Fibroblast of skin of right biceps (primary cell): ENCODE measurements at places on chromosomes 16 and 17.

DNA sequence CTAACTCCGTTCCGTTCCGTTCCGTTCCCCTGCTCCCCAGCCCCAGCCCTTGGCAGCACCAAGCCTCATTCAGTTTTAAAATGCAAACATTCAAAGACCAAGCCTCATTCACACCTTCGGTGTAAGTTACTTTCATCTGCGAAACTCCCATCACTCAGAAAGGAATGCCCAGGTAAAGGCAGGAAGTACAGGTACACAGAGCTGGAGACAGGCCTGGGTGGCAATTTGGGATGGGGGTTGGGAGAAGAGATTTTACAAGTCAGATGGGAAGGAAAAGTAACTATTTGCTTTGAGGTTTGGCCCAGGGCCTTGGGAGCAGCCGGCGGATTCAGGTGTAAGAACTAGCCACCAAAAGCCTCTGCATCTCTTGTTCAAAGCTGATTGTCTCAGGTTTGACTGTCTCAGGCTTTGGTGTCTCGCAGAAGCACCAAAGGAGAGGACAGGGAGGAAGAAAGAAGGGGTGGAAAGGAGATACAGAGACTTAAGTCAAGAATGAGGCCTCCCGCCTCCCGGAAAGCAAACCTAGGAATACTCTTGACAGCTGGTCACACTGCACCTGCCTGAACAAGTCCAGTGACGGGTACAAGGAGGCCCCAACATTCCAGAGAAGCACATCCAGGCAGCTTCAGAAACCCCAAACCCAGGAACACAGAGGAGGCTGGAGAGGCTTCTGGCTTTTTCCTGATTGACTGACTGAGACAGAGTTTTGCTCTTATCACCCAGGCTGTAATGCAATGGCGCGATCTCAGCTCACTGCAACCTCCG is 54.7 kb downstream of the NXN start:
- no peak for DNase-seq

GRCh38 chr16:58960484-58960883 is 226.4 kb upstream of the GOT2 start:
- no peak for DNase-seq

GRCh38 chr17:29744121-29744520 is 121.4 kb upstream of the CORO6 start:
- DNase-seq = no peak

DNA sequence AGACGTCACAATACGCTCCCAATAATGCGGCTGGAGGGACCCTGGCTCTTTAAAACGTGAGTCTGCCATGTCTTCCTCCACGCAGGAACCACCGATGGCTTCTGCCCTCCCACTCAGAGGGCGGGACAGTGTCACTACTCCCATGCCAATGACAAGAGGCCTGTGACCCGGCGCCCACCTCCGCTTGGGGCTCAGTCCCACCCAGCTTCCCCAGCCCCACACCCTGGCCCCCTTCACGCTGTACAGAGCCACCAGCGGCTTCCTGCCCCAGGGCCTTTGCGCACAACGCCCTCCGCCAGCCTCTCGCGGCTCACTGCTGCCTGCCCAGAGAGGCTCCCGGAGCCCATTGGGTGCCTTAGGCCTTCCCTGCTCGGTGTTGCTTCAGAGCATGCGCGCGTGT is 29.5 kb upstream of the ZNF469 start:
- no peak for DNase-seq

DNA sequence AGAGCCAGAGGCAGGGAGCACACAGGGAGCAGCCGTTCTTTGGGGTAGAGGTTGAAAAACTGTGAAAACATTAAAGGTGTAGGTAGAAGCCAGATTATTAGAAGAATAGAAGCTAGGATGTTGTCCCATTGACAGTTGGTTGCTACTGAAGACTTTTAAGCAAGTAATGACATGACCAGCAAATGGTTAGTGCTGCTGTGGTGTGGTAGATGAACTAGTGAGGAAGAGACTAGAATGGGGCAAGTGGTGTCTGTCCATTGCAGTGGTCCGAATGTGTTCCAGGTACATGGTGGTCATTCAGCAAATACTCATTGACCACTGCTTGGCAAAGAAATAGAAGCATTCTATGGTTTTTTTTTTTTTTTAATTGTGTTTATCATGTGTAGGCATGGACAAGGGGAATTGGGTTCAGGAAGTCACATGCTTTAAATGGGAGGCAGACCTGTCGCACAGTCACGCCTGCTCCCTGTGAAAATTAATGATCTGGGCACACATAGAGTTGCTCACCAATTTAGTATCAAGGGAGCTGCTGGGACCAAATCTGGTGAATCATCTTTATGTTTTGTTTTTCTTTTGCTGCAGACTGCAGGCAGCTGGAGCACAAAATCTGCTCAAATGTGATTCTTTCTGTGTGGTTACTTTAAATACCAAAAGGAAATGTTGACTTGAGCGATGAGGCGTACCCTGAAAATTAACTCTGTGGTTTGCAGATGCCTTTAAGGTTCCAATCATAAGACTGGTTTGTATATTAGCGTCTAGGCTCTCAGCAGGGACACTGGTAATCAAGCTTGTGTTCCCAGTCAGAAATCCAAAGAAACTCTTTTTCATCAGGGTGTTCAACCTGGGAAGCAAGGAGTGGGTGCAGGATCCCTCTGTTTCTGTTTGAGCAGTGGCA is 30.7 kb downstream of the YPEL2 start:
- DNase-seq = peak; percentile 97

DNA sequence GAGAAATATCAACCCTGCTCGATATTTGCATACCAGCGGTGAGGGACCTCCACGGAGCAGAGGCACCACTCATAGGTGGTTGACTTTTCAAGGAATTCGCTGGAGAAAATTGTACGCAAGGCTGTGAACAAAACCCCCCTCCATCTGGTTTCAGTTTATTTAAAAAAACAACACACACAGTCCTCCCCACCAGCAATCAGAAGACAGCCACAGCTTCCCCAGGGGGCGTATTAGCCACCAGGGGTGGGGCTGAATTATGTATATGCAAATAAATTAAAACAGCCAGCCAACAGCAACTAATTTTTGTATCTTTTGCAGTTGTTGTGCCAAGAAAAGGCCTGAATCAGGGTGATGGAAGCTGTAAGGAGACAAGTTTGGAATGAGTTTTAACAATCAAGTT is 5.9 kb upstream of the HSD11B2 start:
- DNase-seq = peak; percentile 83

DNA sequence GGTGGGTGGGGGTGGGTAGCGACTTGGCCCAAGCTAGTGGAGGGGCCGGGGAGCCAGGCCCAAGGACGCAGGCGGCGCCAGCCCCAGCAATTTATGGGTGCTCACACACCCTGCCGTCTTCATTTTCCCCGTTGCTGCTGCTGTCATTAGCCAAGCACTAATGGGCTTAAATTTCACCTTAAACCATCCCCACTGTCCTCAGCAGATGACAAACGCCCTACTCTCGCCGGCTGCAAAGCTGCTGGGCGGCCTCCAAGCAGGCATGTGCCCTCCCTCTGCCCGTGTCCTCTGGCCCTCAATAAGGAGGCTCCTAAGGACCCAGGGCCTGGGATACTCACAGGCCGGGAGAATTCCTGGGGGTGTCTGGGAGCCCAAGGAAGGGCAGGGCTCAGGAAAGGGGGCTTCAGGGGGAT is 66.1 kb downstream of the SREBF1 start:
- DNase-seq = no peak

DNA sequence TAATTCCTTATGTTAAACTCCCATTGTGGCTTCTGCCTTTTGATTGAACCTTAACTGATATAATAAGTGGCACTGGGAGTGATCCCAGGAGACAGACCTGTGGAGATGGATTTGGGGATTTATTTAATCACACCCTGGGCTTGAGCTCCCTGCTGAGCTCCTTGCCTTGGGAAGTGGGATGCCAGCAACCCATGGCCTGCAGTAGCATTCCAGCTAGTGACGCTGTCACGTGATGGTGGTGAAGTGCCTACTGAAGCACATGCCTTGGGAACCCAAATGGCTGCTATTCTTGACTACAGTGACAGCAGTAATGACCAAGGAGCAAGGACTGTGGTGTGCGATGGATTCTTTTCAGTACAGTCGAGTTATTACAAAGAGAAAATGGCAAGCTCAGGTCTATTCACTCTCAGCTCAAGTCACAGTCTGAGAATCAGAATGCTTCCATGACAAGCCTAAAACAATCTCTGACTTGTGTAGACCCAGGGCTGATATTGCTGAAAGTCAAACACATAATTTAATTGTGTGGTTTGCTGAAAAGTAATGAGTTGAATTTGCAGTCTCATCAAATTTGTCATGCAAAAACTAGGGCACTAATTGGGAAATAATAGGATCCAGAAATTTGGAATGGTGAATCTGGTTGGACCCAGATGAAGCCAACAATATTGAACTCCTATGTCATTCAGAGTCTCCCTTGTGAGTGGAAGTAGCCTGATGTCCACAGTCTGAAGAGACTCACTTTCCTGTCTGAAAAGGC is 47.1 kb downstream of the BCL7C start:
- DNase-seq = no peak

GRCh38 chr16:21167360-21167759 is 8.9 kb downstream of the LDAF1 start:
- DNase-seq = peak; percentile 89

DNA sequence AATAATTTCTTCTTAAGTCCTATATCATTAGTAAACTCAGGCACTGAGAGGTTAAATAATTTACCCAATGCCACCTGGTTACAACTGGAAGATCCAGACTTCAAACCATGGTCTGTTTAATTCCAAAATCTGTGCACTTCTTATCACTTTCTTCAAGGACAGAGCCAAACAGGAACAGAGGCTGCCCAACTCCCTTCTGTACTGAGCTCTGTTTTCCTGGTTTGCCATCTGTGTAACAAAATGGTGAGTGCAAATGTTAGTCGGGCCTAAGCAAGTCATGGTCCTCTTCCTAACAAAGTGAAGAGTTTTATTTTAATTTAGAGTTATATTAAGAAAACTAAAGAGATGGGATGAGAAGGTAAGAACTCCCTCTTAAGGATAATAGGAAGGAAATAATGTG is 80.6 kb upstream of the CCL2 start:
- DNase-seq = no peak

DNA sequence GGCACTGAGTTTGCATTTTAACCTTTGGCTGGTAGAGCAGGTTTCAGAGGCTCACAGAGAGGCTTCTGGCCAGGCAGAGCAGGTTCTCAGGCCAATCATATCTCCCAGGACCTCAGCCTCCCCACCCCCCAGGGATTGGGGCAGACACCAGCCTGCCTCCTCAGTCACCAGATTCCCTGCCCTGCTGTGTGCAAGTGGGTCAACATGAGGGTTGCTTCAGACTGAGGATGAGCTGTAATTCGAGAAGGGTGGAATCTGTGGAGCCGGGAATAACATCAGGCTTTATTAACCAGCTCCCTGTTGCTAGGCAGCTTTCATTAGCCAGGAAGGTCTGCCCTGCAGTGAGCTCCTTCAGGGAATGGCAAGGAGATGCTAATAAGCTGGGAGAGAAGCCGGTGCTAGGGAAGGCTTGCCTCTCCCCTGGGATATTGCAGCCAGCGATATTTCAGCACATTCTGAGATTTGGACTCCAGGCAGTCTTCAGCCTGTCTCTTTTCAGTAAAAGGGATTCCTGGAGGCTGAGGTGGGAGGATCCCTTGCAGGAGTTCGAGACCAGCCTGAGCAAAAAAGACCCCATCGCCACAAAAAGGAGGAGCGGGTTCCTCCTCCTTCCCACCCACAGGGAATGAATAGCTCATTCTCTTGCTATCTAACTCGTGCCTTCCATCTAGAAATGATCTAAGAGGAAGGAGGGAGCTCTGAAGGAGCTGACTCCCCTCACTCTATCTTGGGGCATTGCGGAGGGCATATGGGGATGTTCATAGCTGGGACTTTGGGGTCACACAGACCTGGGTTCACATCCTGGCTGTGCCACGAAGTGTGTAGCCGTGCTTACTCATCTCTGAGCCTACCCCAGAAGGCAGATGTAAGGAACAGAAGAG is 10.7 kb downstream of the SGSM2 start:
- DNase-seq = peak; percentile 77

DNA sequence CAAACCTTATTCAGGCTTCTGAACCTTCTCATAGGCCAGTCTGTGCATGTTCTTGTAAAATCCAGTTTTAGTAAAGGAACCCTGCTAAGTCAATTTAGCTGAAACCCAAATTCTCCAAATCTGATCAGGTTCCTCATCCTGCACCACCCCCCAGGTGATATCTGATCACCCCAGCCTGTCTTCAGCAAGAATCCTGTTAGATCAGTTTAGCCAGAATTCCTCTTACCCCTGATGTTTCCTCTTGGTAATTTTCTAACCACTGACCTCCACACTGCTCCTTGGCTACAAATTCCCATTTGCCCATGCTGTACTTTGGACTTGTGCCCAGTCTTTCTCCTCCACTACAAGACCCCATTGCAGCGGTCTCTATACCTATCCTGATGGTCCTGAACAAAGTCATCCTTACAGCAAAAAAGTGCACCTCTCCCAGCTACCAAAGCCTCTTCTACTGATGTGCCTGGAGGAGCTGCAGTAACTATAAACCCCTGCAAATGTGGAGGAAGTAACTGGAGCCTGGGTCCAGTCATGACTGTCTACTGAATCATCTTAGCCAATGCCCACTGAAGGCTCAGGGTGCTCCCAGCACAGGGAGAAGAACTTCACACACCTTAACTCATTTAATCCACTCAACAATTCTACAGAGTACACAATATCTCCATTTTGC is 23.8 kb downstream of the TEX14 start:
- DNase-seq = no peak

DNA sequence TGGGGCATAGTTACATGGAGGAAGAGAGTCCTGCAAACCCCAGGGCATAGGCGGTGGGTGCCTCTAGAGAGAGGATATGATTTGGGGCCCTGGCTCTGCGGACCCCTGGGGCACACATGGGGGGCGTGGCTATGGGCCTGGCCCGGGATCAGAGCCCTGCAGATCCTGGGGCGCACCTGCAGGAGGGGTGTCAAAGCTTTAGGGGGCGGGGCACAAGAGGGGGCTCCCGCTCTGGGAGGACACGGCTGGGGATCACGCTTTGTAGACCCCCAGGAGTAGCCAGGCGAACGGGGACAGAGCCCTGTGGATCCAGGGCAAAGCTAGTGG is 497 bp downstream of the BCL7C start:
- DNase-seq = no peak

- DNase-seq = no peak
Measured at GRCh38 chr17:50204431-50204830, 3.0 kb upstream of the COL1A1 start.

GRCh38 chr17:68389041-68389440 is 68.3 kb downstream of the WIPI1 start:
- DNase-seq = no peak

GRCh38 chr16:12271006-12271405 is 294.5 kb downstream of the SNX29 start:
- peak; percentile 60 for DNase-seq

GRCh38 chr17:71446645-71447437 is 674.0 kb upstream of the SOX9 start:
- no peak for DNase-seq

- no peak for DNase-seq
Measured at GRCh38 chr16:85735225-85735635, 15.7 kb downstream of the C16orf74 start.

DNA sequence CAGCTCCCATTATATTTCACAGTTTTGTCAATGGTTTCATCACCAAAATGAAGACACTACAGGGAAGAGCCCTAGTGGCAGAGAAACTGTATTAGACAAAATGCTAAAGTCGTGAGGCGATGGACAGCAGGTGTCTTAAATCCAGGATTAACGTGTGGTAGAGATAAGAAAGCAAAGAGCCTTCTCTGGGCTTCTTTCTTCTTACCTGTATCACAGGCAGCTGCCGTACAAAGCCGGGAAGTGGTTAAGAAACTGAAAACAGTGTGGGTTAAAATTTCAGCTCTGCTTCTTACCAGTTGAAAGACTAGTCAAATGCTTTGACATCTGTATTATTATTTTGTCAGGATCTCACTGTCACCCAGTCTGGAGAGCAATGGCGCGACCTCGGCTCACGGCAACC is 98.2 kb upstream of the NUDT7 start:
- no peak for DNase-seq
